ENCODE measurements at places on chromosomes 13 and 19. TPM values are rescaled to one million over a fixed set of nuclear protein-coding genes. Genes with fewer than 3 reads are reported as not detected.

DNA sequence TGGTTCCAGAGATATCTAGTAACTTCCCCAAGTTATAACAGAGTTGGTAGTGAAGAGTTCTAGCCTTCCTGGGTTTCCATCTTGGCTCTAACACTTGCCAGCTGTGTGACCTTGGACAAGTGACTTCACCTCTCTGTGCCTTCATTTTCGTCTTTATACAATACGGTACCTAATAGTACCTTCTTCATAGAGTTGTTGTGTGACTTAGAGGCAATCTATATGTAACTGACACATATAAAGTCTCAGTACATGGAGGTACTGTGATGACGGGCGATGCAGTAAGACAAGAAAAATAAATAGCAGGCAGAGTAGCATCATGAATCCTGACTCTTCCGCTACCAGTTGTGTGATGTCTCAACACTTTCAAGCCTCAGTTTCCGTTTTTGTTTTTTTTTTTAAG, 8.0 kb upstream of the CLASRP start:
- no peak for DNase-seq

- DNase-seq: peak; percentile 47
These were observed 1.4 kb downstream of the EFNB2 start for GRCh38 chr13:106533943-106534638.

DNA sequence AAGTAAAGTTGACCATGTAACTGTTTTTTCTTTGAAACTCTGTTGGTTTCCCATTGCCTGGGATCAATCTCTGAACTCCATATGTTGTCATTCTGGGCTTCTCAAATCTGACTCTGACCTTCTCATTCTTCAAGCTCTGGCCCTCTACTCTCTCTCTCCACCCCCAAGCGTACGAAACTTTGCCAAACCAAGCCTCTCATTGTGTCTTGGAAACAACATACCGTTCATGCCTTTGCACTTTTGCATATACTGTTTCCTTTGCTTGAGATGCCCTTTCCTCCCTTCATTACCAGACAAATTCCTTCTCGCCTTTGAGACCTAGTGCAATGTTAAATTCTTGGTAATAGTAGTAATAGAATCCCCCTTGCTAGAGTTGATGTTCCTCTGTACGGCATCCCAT, 113.7 kb downstream of the OLFM4 start:
- DNase-seq: no peak

- DNase-seq: no peak
These were observed 207.5 kb downstream of the KCNRG start for GRCh38 chr13:50222569-50223332.

GRCh38 chr13:85638815-85639393, 160.3 kb downstream of the SLITRK6 start:
- DNase-seq: no peak

DNA sequence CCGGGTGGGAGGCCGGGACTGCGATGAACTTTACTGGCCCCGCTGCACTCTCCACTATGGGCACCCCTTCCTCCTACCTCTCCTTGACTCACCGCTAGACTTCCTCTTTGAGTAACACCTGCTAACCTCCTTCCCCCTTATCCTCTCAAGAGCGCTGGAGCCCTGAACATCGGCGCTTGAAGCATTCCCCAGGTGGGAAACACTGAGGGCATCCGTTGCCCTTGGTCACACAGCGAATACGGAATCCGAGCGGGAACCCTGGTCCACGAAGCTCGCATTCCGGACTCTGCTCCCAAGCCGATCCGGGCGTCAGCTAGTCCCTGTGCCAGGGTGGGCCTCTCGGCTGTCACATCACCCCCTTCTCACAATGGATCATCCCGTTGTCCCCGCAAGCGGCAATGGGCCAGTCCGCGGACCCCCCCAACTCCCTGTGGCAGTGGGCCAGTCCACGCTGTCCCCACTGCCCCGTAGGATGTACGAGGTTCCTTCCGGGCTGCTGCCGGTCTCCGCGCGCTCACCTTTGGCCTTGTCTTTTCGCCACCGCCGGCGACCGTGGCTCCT, 4.2 kb downstream of the LIPE start:
- DNase-seq: no peak

DNA sequence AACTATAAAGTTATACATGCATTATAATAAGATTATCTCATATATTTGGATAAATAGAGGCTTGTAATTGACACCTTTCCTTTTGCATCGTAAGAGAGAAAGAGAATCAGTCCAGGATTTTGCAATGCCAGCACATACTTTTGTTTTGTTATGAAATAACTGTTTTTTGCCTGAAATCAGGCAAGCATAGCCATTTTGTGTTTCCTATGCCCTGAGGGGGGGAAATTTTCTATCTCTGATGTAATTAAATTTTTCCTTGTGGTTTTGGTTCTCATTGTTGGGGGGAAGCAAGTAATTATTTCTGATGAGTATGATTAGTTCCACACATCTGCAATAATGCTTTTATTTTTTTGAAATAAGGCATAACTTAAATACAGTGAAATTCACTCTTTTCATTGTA, 229.4 kb downstream of the NDFIP2 start:
- DNase-seq: no peak

KLK2 gene
- not detected for total RNA-seq

DNA sequence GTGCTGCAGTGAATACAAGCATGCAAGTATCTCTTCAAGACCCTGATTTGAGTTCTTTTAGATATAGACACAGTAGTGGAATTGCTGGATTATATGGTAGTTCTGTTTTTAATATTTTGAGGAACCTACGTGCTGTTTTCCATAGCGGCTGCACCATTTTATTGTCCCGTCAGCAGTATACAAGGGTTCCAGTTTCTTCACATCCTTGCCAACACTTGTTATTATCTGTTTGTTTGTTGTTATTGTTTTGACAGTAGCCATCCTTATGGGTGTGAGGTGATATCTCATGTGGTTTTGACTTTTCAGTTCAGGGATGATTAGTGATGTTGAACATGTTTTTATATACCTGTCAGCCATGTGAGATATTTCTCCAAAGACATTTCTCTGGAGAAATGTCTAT, 53.2 kb downstream of the TNFRSF19 start:
- no peak for DNase-seq

GRCh38 chr13:43315522-43315921, 292.1 kb downstream of the DNAJC15 start:
- DNase-seq: no peak

- DNase-seq: no peak
These were observed 366.8 kb downstream of the TBC1D4 start for GRCh38 chr13:75115171-75115570.

- DNase-seq: no peak
These were observed 14.8 kb upstream of the ATP8B3 start for GRCh38 chr19:1826557-1827521.

- no peak for DNase-seq
These were observed 6.5 kb downstream of the LRRC8E start for GRCh38 chr19:7894612-7895309.

GRCh38 chr13:37138926-37139325, 33.5 kb upstream of the CSNK1A1L start:
- DNase-seq: no peak

ZNF177 gene
- not detected for total RNA-seq

DNA sequence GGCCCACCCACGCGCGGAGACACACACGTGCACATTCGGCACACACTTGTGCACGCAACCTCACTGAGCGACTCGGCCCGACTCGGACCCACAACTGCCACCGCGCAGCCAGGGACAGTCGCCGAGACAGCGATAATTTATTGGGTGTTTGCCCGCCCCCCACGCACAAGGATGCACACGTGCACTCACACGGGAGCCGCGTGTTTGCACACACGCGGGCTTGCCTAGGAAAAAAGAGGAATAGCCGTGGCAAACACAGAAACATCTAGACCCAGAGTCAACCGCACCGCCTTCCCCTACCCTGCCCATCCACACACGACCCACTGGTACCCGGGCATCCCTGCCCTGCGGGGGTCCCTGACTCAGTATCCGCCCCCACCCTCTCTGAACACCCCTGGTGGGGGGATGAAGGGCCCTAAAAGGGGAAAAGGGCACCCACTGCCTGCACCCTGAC, 1.1 kb upstream of the SSBP4 start:
- DNase-seq: no peak

IRGC gene
- not detected for total RNA-seq

DNA sequence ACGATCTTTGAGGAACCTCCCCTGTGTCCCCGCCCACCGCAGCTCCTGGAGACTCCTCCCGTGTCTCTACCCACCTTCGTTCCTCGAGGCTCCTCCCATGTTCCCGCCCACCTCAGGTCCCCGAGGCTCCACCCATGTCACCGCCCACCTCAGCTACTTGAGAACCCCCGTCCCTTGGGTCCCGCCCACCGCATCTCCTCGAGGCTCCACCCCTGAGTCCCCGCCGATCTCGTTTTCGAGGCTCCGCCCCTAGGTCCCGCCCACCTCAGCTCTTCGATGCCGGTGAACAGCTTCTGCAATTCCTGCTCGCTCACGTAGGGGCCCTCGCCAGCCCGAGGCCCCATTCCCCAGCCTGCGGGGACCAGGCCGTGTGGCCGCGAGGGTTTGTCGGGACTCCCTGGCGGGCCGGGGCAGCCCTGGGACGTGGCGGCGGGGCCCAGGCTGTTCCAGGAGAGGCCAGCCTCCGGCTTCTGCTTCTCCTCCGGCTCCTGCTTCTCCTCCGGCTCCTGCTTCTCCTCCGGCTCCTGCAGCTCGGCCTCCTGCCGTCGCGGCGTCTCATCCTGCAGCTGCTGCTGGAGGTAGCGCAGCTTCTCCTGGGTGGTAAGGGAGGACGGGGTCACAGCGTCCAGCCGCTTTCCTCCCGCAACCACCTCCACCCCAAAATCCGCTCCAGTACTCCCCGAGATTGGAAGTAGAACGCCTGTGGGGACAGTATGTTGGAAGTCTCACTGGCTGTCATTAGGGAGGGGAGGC, 16.7 kb downstream of the TSKS start:
- no peak for DNase-seq

FGF22 gene
- total RNA-seq: not detected

GRCh38 chr19:44845286-44845611, 848 bp upstream of the NECTIN2 start:
- DNase-seq: no peak

SIGLEC12 gene
- not detected for total RNA-seq

PLIN4 gene
- total RNA-seq: 0.06 TPM

- no peak for DNase-seq
These were observed 432 bp downstream of the ZNF611 start for GRCh38 chr19:52734331-52734892.

DNA sequence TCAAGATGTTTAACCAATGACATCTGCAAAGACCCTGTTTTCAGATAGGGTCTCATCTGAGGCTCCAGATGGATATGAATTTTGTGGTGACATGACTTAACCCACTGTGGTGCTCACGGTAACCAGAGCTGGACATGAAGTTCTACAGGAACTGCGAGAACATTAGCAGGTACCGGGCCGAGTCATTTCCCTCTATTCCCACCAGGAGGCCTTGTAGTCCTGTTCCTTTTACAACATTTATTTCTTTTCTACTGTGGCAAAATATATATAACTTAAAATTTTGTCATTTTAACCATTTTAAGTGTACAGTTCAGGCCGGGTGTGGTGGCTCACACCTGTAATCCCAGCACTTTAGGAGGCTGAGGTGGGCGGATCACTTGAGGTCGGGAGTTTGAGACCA, 7.6 kb upstream of the TSPAN16 start:
- no peak for DNase-seq

DNA sequence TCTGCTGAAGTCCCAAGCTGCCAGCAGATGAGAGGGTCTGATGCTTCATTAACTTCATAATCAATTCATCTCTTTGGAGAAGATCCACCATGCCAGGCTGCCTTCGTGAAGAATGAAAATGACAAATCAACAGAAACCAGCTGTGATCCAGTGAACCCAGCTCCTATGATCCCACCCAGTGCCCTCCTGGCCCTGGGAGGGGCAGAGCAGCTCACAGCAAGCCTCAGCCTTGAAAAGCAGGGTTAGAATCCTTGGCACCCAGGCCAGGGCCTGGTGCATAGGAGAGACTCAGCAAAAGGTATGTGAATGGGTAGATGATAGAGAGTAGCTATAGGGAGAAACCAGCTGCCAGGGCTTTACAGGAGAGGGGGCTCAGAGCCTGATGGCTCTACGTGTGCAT, 43.6 kb upstream of the UQCRFS1 start:
- DNase-seq: no peak

- DNase-seq: no peak
These were observed 87.3 kb downstream of the COL4A2 start for GRCh38 chr13:110394371-110394841.

DNA sequence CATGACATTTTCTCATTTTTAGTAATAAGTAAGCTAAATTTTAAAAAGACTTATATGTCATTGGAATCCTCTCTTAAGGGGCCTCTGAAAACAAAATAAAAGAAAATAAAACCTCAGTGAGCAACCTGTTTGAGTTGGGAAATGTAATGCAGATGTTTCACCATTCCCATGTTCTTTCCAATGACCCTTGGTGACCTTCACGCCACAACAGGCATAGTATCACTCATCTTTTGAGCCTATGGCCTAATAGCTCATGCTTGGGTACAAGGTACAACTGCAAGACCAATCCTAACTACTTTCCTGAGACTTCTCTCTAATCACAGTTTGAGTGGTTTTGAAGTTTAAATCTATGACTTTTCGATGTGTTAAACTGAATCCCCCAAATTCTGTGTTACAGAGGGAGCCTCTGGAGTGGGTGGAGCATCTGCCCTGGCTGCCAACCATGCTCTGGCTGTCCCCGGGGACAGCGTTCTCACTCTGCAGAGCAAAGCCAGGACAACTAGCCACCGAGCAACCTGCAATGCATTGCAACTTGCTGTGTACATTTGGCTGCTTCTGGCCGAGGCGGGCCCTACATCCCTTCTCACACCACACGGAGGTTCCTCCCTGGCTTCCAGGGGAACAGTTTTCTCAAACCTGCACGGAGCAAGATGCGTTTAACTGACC, 307.9 kb upstream of the MAB21L1 start:
- DNase-seq: no peak

DNA sequence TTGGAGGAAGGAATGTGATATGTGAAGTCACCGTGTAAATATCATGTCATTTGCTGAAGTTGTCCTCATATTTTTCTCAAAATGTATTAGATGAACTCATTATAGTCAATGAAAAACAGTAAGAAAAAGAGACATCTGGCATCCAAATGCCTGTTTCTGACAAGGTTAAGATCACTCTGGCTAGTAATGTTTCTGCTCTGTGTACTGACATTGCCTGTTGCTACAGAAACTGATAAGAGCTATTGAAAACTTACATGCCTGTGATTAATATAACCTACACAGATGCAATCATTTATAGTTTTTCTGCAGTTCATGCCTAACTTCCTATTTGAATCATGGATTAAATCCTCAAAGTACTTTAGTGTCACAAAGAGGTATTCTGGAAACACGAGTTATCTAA, 249.8 kb downstream of the NBEA start:
- no peak for DNase-seq

GRCh38 chr13:97068151-97068550, 73.9 kb upstream of the OXGR1 start:
- no peak for DNase-seq

IGFL3 gene
- total RNA-seq: 1.7 TPM
